Glomerular endothelial cell (primary cell): ENCODE measurements at places on chromosomes 16 and 17.

DNA sequence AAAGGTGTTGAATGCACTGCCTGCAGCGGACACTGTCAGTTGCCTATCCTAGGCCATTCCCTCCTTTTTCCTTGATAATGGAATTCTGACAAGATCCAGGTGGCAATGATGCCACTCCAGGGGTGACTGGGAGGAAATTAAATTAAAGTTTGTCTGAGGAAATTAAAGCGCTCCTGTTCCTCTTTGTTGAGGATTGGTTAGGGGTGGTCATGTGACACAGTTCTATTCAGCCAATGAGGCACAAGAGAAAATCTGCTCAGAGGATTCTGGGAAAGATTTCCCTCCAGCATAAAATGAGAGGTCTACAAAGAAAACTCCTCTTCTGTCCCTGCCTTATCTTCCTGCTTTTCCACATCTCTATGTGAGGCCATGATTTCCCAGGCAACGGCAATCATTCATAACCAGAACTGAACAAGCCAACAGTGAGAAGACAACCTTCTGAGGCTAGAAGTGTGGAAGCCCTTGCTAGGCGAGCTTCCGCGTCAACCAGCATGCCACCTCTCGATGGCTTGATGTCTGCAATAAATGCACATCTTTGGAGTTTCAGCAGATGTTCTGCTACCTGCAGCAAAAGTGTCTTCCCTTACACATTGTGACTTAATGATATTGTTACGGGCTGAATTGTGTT is 5.6 kb upstream of the BCO1 start:
- no peak for DNase-seq

DNA sequence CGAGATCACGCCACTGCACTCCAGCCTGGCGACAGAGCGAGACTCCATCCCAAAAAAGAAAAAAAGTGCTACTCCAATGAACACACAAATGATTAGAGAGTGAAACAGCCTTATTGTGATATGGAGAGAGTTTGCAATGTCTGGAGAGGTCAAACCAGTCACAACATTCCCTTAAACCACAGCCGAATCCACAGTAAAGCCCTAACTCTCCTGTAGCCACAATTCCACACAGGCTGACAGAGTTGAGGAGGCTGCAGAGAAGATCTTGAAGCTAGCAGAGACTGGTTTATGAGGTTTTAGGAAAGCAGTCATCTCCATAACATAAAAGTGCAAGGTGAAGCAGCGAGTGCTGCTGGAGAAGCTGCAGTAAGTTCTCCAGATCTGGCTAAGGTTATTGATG is 6.7 kb downstream of the RNF213 start:
- DNase-seq: no peak

DNA sequence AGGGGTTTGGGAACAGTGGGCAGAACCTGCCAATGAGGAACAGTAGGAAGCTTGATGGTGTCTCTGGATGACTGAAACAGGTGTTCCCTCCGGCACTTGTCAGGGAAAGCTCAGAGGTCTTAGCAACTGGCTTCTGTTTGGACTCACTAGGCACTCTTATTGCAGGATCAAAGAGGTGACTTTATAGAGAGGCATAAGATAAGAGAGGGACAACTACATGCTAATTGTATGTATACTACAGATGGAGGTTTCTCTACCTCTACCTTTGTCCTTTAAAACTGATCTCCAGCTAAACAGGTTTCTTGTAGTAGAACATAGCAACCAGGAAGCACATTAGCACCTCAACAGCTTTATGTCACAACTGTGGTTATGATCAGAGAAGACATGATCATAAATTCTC is 7.6 kb downstream of the CNTD1 start:
- DNase-seq: no peak

DNA sequence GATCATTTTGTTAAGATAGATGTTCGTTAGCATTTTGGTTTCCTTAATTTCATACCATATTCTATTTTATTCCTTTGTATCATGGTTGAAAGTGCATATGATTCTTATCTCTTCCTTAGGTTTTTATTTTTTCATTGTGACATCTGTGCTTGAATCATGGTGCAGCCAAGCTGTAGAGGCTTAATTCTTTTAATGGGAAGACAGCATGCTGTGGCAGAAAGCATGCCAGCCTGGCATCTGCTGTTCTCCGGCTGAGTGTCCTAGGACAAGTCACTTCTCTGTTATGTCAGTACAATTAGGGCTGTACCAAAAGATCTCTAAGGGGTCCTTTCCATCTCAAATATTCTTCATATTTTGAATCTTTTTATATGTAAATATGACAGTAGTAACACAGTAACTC is 68.5 kb upstream of the PMFBP1 start:
- no peak for DNase-seq

DNA sequence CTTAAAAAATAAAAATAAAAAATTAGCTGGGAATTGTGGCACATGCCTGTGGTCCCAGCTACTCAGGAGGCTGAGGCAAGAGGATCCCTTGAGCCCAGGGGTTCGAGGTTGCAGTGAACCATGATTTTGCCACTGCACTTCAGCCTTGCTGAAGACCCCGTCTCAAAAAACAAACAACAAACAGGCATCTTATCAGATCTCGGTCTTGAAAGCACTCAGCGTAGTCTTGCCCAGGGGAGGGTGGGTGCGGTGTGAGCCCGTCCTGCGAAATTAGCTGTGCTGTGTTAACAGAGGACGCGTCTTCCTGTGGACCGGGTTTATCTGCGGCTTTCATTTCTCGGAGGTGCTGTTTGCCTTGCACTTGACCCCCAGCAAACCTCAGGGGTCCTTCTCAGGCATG is 5.4 kb downstream of the GAA start:
- DNase-seq: no peak

DNA sequence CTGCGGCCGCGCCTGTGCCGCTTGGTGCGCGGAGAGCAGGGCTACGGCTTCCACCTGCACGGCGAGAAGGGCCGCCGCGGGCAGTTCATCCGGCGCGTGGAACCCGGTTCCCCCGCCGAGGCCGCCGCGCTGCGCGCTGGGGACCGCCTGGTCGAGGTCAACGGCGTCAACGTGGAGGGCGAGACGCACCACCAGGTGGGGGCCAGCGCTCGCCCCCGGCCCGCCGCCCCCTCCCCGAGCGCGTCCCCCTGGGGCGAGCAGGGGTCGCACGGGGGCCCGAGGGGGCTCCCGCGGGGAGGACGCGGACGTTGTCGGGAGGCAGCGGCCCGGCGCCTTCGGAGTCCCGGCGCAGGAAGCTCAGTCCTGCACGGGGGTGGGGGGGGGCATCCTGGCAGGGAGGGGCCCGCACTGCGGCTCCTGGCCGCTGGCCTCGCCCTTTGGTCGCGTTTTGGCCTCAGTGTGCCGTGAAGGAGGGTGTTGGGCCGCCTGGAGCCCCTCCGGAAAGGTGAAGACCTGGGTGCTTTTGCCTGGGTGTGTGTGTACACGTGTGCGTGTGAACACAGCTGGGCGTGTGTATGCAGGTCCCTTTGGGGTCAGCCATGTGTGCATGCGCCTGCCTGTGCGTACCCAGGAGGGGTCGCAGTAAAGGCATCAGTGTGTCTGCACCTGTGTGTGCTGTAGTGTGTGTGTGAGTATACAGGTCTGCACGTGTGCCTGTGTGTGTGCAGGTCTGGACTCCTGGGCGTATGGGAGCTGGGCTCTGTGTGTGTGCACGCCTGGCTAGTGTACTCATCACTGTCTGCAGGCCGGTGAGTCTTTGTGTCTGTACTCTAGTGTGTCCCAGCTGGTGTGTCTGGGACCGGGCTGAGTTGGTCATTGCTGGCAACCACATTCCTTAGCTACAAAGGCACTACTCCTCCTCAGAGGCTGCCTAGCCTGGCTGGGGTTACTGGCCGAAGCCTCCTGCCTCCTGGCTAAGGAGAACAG is 615 bp downstream of the NHERF2 start:
- no peak for DNase-seq

GRCh38 chr17:76560036-76560876 is 20.4 kb downstream of the PRCD start:
- no peak for DNase-seq

DNA sequence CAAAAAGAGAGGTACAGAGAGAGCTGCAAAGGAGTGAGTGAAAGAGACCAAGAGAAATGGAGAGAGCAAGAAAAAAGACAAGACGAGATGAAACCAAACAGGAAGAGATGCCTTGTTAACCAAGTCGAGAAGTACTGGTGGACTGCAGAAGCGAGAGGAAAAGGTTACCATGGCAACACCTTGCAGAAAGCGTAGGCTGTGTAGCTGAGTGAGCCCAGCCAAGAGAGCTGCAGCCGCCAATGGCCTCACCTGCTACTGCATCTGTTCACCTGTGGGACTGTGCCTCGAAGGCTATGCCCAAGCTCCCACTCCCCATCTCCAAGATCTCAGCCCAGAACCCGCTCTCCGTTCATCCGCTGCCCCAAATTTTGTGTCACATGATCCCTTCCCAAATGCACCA is 161.3 kb downstream of the SLC39A11 start:
- no peak for DNase-seq

DNA sequence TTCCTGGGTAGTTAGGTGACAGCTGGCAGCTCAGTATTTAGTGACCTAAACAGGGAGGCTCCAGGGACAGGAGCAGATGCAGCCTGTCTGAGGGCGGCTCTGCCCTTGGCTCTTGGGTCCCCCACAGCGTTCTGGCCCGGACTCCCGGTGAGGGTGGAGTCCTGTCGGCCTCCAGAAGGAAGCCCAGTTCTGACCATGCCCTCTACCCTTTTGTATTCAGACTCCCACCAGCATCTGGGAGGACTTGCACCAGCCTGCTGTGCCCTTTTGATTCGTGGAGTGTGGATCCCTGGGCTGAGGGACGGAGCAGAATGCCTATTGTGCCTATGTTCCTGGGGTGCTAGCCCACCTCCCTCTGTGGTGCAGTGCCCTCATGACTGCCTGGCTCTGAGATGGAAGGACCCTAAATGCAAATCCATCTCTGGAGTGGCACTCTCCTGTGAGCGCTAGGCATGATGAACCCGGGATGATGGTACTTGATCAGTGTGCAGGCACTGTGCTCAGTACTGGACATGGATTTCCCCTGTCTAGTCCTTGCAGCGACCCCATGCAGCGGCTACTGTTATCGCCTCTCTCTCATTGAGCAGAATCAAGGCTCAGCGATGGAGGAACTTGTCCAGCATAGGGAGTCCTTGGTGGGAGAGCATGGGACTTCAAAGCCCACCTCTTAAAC is 123.1 kb downstream of the SNX29 start:
- DNase-seq: no peak

- DNase-seq: no peak
Measured at GRCh38 chr16:87324411-87325275, 7.5 kb upstream of the C16orf95 start.

GRCh38 chr17:373613-374230 is 21.1 kb upstream of the RPH3AL start:
- DNase-seq: no peak

- no peak for DNase-seq
Measured at GRCh38 chr16:88914750-88915368, 48.4 kb upstream of the PABPN1L start.

DNA sequence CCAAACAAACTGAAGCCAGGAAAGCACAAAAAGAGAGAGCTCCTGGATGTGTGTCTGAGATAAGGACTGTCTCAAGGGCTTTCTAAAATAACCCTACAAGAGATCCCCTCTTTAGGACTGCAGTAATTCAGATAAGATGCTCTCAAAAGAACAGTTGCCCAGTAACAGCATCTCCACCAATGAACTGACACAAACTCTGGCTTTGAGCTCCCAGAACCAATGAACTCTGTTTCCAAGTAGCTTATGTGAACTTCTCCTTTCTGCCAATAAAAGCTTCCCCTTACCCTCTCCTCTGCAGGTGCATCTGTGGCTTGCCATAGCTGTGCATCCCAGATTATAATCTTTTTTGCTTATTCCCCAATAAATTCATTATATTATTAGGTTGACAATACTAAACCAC is 421.5 kb downstream of the SLC39A11 start:
- no peak for DNase-seq

DNA sequence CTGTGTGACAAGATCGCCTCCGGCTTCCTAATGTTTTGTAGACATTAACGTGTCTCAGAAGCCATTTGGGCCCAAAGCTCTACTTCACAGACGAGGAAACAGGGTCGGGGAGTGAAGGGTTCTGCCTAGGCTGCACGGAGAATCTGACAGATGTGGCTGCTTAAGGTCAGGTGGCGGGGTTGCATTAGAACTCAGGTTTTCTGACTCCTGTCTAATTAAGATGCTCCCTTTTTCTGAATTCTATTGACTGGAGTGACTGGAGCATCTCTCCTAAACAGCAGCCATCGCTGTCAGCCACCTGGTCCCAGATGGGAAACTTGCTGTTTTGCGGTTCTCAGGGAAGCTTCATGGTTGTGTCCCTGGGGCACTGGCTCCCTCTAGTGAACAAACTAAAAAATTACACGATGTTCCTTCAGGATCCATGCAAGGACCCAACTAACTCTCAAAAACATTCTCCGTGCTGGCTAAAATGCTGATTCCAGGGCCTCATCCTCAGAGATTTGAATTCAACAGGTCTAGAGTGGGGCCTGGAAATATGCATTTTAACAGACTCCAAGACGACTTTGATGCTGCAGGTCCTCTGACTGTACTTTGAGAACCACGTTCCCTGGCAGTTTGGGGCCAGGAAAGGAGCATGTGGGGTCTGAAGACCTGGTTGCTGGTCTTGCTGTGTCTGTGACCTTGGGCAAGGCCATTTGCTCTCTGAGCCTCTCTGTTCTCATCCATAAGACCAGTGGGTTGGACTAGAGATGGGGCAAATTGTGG is 117.4 kb downstream of the IRF8 start:
- peak; percentile 23 for DNase-seq

- no peak for DNase-seq
Measured at GRCh38 chr17:79859676-79860615, 20.7 kb upstream of the CBX4 start.

GRCh38 chr16:46947900-46948547 is 25.4 kb downstream of the DNAJA2 start:
- DNase-seq: no peak

DNA sequence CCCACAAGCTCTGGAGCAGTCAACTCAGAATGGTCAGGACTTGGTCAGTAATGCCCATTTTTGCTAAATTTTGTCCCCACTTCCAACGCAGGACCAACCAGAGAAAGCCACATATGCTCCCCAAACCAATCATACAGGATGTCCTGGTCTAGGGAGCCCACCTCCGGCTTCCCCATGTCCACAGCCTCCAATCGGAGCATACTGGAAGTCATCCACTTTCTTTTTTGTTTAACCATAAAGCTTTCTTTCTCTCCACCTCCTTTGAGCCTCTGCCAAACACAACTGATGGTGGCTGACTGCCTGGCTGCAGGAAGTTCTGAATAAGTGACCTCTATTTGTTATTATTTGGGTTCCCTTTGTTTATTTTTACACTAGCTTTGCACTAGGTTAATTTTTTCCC is 549.1 kb downstream of the WWOX start:
- DNase-seq: no peak

- DNase-seq: no peak
Measured at GRCh38 chr16:14510939-14511799, 118.9 kb downstream of the PARN start.

GRCh38 chr16:84455031-84455430 is 49.4 kb downstream of the MEAK7 start:
- DNase-seq: no peak

DNA sequence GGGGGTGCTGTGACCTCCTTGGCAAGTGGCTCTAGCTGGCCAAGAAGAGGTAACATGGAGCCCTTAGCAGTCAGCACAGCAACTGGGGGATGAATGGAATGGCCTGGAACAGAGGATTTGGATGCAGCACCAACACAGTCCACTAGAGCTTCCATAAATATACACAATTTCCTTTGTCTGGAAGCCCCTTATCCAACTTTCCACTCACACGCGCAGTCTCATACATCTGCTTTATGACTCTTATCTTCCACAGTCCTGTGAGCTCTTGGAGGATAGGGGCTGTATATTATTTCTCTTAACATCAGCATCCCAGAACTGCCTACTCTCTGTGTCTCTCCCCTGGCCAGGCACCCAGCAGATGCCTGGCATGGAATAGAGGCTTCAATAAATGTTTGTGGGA is 235.6 kb upstream of the MAF start:
- no peak for DNase-seq

- no peak for DNase-seq
Measured at GRCh38 chr16:2450975-2451381, 8.9 kb upstream of the TEDC2 start.
